ENCODE measurements at places on chromosomes 12 and 14.

DNA sequence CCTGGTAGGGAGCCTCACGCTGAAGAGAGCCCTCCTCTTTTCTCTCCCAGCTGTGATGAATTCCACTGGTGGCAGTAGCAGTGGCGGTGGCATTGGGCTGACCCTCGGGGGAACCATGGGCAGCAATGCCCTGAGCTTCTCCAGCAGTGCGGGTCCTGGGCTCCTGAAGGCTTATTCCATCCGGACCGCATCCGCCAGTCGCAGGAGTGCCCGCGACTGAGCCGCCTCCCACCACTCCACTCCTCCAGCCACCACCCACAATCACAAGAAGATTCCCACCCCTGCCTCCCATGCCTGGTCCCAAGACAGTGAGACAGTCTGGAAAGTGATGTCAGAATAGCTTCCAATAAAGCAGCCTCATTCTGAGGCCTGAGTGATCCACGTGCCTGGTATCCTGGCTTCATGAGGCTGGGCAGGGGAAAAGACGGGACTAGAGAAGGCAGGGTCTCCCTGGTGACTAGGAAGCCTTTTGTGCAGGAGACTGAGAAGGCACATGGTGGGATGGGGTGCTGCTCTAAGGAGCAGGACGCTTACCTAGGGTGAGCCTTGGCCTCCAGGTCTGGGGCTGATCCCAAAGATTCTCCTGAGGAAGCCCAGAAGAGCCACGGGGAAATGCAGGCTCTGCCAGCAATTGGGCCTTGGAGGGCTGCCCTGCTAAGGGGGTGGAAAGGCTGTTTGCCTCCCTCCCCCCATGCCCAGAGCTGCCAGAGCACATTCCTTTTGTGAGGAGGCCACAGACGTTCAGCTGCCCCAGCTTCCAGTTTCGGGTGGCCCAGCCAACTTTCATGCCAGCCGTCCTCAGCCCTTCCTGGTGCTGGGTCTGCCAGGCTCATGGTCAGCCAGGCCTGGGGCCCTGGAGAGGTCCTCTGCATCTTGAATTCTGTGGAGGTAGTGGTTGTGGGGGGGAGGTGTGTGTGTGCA lies 15.8 kb downstream of the KRT7 start:
- DNase-seq, result no peak

DNA sequence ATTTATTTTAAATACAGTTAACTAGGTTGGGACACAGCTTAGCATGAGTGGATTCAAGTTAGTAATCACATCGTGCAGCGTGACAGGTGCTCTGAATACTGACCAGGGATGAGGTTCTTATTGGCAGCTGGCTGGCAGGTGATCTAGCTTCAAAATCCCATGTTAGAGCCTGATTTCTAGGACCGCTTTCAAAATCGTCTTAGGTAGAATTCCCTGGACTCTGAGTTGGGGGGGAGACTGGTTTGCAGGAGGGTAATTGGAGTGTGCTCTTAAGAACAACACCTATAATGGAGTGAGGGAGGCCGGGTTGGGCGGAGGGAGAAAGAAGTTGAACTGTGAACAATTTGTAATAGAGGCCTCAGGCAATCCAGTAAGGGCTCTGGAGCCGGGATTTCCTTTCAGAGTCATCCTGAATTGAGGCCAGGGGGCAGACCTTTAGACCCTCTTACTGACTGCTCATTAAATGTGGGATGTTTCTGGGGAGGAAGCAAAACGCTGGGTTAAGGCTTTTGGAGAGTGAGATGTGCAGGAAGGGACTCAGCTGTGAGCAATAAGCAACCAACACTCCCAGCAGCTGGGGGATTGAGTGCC lies 874 bp upstream of the YARS2 start:
- peak; percentile 26 for DNase-seq

DNA sequence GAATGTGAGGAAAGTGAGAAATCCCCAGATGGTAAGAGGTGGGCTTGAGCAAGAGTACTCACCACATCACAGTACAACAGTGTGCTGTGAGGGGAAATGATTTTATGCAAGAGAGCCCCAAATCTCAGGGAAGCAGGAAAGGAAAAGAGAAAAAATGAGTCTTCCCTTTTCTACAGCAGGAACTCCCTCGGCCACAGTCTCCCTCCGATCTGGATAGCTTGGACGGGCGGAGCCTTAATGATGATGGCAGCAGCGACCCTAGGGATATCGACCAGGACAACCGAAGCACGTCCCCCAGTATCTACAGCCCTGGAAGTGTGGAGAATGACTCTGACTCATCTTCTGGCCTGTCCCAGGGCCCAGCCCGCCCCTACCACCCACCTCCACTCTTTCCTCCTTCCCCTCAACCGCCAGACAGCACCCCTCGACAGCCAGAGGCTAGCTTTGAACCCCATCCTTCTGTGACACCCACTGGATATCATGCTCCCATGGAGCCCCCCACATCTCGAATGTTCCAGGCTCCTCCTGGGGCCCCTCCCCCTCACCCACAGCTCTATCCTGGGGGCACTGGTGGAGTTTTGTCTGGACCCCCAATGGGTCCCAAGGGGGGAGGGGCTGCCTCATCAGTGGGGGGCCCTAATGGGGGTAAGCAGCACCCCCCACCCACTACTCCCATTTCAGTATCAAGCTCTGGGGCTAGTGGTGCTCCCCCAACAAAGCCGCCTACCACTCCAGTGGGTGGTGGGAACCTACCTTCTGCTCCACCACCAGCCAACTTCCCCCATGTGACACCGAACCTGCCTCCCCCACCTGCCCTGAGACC lies 7.8 kb downstream of the ATN1 start:
- no peak for DNase-seq

DNA sequence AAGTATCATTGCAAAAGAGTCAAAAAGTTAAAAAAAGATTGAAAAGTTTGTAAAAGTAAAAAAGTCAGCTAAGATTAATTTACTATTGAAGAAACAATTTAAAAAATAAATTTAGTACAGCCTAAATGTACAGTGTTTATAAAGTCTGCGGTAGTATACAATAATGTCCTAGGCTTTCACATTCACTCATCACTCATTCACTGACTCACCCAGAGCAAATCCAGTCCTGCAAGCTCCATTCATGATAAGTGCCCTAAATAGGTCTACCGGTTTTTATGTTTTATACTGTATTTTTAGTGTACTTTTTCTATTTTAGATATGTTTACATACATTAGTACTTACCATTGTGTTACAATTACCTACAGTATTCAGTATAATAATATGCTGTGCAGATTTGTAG lies 43.9 kb upstream of the ABCC9 start:
- DNase-seq, result no peak

- peak; percentile 92 for DNase-seq
These were observed at the start of gene BCDIN3D for GRCh38 chr12:49842519-49843352. Gene BCDIN3D, minus strand, starts transcription at chr12:49843106. Its CDS starts 19 bp downstream, at chr12:49843087.

DNA sequence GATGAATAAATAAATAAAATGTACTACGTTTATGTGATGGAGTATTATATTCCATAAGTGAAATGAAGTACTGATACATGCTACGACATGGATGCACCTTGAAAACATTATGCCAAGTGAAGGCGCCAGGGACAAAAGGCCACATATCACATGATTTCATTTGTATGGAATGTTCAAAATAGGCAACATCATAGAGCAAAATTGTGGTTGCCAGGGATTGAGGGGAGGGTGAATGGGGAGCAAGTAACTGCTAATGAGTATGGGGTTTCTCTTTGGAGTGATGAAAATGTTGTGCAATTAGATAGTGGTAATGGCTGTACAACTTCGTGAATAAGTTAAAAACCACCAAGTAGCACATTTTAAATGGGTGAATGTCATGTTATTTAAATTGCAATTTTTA lies 132.8 kb downstream of the SLC38A4 start:
- DNase-seq, result no peak

DNA sequence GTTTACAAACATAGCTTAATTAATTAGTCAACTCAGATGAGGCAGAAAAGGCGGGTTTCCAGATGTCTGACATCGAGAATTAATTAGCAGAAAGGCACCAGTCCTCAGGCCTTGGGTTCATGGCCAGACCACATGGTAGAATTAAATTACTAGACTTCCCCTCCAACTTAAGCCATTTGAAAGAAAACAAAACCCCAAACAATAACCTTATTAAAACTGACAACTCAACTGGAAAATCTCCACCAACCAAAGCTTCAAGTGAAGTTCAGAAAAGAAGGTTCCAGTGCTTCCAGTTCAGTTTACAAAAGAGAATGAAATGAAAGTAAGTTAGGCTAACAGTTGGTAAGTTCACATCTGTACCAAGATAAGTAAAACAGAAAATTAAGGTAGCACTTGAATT lies 349.5 kb downstream of the GRIN2B start:
- no peak for DNase-seq

GRCh38 chr14:63788011-63788933 lies 60.4 kb upstream of the SGPP1 start:
- DNase-seq, result no peak

DNA sequence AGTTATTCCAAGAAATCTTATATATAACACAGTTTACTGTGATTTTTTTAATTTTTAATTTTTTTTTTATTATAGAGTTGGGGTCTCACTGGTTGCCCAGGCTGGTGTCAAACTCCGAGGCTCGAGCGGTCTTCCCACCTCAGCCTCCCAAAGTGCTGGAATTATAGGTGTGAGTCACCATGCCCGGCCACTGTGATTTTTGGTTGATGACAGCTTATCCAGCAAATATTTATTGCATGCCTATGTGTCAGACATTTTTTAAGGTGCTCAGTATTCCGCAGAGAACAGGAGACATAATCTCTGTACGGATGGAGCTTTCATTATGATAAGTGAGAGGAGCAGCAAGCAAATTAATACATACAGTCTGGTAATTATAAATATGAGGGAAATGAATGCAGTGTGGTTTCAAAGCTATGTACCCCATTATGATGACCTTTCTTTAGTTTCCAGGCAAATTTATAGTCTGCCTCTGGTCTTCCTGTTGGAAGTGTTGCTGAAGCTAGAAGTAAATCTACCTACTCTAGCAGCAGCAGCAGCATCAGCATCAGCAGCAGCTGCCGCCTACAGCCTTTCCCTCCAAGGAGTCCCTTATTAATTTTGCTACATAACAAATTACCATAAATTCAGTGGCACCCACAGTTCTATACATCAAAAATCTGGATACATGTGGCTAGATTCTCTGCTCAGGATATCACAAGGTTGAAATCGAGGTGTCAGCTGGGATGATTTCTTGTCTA lies 32.3 kb downstream of the FRS2 start:
- no peak for DNase-seq

- no peak for DNase-seq
These were observed 1.2 kb upstream of the CMTM5 start for GRCh38 chr14:23375527-23376251.

DNA sequence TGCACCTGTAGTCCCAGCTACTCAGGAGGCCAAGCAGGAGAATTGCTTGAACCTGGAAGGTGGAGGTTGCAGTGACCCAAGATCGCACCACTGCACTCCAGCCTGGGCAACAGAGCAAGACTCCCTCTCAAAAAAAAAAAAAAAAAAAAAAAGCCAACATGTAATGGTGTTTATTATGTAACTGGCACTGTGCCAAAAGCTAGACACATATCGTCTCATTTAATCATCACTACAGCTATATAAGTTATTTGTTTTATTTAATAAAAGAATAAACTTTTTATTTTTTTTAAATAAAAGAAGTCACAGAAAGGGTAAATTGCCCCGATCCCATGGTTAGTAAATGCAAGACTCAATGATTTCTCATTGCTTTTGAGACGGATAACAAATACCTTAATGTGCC lies 76.9 kb downstream of the PTCSC3 start:
- DNase-seq, result no peak

DNA sequence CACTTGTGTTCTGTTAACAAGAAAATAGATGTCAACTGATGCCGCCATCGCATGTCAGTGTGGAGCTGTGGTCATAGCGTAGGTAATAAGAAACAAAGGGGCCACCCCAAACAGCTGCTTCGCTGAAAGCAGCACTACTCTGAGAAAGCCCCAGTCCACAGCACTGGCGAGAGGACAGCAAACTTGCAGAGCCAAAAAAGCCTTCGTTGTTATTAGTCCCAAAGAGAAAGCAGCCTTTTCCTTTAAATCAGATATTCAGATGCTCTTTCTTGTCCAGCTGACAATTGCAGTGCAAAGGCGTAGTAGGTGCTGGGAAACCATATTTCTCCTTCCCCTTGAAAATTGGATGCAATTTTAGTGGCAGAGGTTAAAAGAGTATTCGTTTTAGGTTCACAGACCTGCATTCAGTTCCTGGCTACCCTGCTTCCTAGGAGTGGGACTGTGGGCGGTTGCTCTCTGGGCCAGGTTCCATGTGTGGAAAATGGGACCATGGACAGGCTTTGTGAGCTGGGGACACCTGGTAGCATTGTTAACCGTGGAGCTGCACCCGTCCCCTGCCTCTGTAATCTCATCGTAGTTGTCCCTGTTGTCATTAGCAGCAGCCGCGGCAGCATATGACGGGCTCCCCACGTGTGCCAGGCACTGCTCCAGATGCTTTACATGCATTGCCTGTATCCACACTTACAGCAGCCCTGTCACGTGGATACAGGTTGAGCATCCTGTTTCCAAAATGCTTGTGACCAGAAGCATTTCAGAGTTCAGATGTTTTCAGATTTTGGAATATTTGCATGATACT lies 54.2 kb downstream of the ELK3 start:
- no peak for DNase-seq

Data from GM23338 (cell line).